ENCODE measurements at places on chromosomes 6 and 20.

- no peak for DNase-seq
Measured at GRCh38 chr20:64265201-64265600, 9.7 kb downstream of the PCMTD2 start.

- no peak for DNase-seq
Measured at GRCh38 chr6:168288781-168289570, 30.6 kb downstream of the DACT2 start.

- DNase-seq: no peak
Measured at GRCh38 chr6:11058406-11058805, 14.3 kb upstream of the ELOVL2 start.

GRCh38 chr6:118134206-118134605 is 227.1 kb downstream of the SLC35F1 start:
- DNase-seq: no peak

DNA sequence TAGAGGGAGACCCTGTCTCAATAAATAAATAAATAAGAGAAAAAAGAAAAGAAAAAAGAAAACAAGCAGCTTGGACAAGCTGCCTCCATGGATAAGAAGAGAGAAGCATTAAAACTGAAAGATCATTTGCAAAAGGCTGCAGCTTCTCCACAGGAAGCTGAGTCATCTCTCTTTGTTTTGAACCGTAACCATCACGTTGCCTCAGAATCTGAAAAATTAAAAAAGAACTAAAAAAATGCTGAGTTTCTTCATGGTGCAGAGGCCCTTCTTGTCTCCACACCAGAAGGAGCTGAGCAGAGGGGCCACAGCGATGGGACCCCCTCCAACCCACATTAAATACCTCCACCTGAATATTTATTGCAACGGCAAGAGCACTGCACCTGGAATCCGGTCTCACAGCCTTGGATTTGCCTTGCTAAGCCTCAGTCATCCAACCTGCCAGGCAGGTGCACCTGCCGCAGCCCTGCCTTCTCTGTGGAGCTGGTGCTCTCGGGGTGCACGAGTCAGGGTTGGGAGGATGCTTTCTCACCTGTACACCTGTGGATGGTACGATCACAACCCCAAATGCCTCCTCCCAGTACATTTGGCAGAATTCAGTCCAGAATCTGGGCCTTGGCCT is 28.1 kb downstream of the TOX2 start:
- DNase-seq: peak; percentile 77

- DNase-seq: no peak
Measured at GRCh38 chr6:11164717-11165646, 53.5 kb upstream of the ERVFRD-1 start.

DNA sequence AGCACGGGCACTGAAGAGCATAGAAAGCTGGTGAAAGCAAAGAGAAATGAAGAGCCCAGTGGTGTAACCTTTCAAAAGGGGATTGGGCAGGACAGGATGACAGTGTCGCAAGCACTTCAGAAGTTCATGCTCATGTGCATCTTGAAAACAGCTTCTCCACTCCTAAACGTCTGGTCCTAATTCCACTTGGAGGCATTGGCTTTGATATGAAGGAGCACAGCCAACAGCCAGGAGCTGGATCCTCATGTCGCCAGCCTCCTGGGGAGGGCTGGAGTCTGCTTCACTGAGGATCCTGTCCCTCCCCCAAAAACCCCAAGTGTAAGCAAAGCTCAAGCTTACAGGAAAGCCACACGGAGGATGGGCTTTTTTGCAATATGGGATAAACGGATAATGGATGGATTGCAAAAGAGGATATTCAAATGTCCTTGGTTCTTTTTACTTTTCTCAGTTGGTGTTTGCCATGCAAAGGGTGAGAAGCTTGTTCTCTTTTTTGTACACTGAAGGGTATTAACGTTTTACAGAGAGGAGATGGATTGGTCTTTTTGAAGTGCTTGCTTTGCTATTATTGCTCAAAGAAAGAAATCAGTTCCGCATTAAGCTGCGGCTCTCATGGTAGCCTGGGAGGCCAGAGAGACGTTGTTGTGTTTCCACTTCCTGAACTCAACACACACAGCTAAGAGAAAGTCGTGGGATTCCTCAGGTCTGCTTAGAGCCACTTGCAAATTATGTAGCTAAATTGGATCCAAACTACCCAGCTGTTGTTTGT is 92.2 kb downstream of the SIM1 start:
- DNase-seq: no peak

GRCh38 chr6:111222341-111222740 is 135.0 kb downstream of the SLC16A10 start:
- DNase-seq: no peak
